ENCODE measurements at places on chromosomes 6 and 20.
A peak's percentile ranks its signal among the peaks of the same experiment; 100 is the strongest.

- DNase-seq = no peak
Measured at GRCh38 chr6:111551521-111552231, 54.0 kb downstream of the TRAF3IP2 start.

DNA sequence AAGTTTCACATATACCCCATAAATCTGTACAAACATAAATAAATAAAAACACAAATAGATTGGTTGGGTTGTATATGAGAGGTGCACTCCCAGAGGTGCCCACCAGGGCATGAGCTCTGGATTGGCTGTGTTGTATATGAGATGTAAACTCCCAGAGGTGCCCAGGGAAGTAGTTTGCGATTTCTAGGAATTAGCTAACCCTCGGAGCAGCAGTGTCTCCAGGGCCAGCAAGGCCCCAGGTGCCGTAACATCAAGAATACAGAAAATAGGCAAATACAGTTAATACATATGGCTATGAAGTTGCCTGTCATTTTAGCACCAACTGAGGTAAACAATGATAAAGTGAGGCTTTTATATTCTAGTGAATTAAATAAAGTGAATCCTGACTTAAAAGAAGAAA lies 5.4 kb upstream of the GINM1 start:
- no peak for DNase-seq

- DNase-seq = no peak
Measured at GRCh38 chr6:138638604-138639003, 135.0 kb upstream of the CCDC28A start.

- DNase-seq = no peak
Measured at GRCh38 chr20:5918856-5919625, 31.3 kb downstream of the TRMT6 start.

GRCh38 chr6:30712441-30712945 lies 4.6 kb downstream of the MDC1 start:
- DNase-seq = no peak

GRCh38 chr6:2734488-2735166 lies 16.1 kb downstream of the MYLK4 start:
- DNase-seq = no peak

DNA sequence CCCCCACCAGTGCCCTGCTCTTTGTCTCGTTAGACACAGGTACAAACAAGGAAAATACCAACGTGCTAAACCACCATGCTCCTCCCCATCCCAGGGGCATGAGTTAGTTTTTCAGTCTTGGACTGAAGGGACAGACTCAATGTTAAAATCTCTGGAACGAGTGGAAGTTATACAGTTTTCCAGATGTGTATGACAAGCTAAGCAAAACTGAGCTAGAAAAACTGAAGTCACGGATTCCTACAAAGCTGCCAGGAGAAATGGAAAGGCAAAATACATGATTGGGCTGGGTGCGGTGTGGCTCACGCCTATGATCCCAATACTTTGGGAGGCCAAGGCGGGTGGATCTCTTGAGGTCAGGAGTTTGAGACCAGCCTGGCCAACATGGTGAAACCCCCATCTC lies 34.3 kb upstream of the QKI start:
- no peak for DNase-seq

GRCh38 chr6:66662196-66662595 lies 955.2 kb upstream of the EYS start:
- no peak for DNase-seq

DNA sequence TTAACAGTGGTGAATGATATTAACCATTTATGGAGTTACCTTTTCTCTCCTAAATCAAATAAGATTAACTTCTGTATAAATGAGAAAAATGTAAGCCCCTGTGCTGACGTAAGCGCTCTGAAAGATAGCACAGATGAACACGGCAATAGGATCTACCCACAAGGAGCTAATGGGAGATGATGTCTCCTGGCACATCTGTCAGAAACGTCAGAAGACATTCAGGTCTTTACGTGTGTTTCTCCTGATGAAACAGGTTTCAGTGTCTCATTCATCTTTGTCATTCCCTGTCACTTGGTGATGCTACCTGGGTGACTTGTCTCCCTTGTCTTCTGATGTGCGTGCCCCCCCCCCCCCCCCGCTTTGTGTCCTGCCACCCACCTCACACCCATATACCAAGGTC lies 189.7 kb downstream of the DTNBP1 start:
- DNase-seq = no peak

- peak; percentile 43 for DNase-seq
Measured at GRCh38 chr6:170035901-170036304, 255.0 kb downstream of the DLL1 start.

DNA sequence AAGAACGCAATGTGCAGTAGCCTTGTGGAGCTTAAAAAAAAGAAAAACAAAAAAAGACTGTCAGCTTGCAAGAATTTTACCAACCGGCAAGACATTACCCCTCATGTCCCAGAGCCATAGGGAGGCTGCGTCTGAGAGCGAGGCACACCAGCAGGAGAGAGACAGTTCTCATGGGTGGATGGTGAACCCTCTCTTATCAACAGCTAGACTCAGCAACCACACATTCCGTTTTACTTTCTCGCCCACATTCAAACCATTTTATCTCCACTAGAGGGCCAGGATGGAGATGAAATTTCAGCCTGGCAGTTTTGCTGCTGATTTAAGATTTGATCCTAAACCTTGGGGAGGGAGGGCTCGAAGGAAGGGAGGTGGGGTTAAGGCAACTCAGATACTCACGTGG lies 247.0 kb downstream of the ATXN1 start:
- DNase-seq = no peak

- DNase-seq = no peak
Measured at GRCh38 chr6:41581381-41581991, 35.3 kb downstream of the FOXP4 start.

DNA sequence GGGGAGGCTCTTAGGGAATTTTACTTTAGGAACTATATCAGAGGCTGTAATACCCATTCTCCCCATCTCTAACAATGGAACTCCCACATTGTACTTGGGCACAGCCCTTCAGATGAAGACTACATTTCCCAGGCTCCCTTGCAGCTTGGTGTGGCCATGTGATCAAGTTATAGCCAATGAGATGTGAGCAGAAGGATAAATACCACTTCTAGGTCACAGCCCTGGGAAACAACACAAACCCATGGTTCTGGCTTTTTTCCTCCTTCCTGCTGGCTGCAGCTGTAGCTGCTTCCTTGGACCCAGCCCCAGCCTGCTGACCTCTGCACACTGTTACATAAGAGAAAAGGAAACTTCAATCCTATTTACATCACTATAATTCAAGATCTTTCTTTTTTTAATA lies 445.9 kb upstream of the JARID2 start:
- peak; percentile 68 for DNase-seq

- no peak for DNase-seq
Measured at GRCh38 chr6:162198925-162199324, 528.6 kb downstream of the PRKN start.

- no peak for DNase-seq
Measured at GRCh38 chr6:161395716-161396231, 121.9 kb upstream of the AGPAT4 start.

DNA sequence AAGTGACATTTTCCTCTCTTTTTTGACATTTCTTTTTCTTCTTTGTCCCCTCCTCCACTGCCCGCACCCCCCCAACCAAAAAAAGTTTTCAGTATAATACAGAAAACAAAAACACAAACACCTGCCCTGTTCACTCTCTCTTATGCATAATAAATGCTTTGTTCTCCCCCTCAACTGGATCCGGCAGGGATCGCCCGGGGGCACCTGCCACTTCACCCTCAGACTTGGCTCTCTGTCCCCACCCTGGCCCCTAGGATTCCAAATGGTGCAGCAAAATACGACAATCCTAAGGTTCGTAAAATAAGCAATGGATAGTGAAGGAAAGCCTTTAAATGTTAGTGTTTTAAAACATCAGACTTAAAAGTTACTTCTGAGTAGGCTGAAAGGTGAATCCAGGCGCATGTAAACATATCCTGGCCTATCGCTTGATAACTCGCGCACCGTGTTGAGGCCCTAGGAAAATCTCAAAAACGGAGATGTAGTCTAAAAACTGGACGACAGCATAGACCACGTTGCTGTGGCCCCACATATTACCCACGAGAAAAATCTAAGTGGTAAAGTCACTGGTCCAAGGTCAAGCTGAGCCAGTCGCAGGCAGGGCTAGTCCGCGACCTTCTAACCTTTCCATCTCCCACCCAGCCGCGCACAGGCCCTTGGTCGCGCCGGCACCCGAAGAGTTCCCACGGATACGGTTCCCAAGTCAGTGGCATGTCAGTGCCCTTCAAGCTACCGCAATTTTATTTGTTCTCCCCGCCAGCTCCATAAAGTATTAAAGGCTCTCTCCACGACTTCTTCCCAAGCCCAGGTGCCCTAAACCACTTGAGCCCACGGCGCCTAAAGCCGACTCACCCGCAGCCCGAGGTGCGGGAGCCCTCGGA lies 130.8 kb downstream of the OGFRL1 start:
- no peak for DNase-seq

GRCh38 chr6:105977934-105978504 lies 108.1 kb upstream of the PRDM1 start:
- no peak for DNase-seq

DNA sequence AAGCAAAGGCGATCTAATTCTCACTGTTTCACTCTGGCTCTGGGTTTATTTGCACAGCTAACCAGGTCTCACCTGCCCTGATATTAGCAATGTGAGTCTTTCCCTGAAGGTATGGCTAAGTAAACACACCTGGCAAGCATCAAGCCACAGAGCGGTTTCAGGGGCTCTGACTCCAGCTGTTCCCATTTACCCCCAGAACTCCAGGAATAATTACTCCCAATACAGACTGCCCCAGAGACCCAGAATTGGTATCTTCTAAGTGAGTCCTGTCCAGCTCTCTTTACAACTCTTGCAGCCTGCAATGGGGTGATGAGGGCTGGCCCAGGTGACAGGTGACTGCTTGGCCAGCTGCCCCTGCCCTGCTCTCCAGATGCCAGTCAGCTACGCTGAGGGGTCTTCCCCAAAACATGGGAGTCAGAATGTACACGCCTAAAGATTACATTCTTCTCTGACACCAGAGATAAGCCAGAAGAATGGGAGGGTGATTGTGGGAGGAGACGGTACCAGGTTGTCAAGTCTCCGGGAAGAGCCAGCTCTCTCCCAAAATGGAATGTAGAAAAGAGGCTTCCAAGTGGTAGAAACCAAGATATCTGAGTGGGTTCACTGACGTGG lies 4.9 kb upstream of the LRRN4 start:
- no peak for DNase-seq

- DNase-seq = no peak
Measured at GRCh38 chr20:37915434-37915787, 12.5 kb downstream of the VSTM2L start.

DNA sequence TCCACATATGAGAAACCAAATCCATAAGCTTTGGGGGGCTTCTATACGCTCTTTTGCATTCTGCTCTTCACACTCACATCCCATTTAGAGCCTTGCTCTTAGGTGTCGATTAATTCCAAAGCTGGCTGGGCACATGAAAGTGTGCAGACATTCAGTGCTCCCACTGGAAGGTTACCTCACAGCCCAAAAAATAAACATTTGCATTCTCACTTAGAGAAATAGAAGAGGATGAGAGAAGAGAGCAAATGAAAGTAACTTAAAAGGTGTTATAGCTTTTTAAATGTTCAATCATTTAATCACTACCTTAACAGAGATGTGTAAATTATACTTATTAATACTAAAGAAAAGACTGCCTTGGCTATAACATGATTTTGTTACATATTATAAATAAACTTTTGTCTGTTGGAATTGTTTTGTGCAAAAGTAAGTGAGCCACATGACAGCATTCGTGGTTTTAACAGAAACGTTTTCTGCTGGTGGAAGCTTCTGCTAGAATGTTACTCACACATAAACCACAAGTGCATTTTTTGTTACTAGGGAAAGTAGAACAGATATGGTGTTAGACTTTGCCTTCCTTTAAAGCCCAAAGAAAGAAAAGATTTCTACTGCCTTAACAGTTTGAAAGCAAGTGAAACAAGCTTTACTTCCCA lies 116.7 kb downstream of the SIM1 start:
- DNase-seq = no peak

DNA sequence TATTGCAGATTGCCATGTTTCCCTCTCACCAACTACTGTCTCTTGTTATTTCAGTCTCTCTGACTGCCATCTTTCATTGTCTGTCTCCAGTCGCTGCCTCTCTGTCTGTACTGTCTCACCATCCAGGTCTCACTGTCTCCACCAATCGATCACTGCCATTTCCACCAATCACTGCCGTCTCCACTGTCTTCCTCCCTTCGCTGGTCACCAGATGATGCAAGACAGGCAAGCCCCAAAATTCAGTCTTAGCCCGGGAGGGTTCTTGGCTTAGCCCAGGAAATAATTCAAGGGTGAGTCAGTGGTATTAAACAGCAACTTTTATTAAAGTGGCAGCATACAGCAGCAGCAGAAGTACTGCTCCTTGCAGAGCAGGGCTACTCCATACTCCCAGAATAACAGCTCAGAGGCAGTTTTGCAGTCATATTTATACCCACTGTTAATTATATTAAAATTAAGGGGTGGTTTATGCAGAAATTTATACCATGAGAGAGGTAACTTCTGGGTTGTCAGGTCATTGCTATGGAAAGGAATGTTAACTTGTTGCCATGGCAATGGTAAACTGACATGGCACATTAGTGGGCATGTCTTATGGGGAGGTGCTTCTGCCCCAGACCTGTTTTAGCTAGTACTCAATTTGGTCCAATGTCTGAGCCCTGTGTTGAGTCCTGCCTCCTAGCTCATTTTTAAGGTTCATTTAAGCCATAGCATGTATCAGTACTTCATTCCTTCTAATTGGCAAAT lies 23.0 kb upstream of the ECHDC1 start:
- no peak for DNase-seq

- DNase-seq = no peak
Measured at GRCh38 chr6:104813552-104813951, 46.2 kb downstream of the HACE1 start.

DNA sequence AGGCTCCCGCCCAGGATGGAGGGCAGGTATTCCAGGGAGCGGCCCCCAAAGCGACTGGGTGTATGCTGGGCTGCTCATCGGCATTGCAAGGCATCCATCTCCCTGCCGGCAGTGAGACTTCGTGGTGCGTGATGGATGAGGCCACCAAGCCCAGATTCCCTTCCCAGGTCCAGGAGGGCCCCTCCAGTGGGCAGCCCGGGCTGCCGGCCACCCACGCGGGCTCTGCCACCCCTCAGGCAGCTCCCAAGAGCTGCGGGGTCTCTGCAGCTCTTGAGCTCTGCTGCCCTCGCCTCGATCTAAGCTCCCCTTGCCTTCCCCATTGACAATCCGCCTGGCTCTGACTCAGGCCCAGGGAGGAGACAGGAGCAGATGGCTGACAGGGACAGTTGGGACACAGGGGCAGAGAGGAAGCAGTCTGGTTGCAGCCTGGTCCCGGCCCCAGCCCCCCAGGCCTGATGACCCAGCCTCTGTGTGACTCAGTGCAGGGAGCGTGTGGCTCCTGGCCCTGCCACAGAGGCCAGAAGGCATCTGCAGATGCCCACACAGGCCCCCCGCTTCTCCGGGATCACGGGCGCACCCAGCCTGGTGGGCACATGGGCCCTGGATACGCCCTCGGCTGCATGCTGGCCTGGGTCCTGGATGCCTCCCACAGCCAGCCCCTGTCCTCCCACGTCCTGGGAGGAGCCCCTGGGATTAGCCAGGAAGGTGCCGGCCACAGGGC lies 33.0 kb downstream of the SLCO4A1 start:
- no peak for DNase-seq

GRCh38 chr6:153092082-153093013 lies 38.7 kb downstream of the RGS17 start:
- no peak for DNase-seq

All from sciatic nerve (tissue), 2 donors.